ENCODE measurements at places on chromosomes 4 and X. TPM values are rescaled to one million over a fixed set of nuclear protein-coding genes. Genes with fewer than 3 reads are reported as not detected.

ARHGAP24 gene
- total RNA-seq = 3.0 TPM

MAGEA11 gene
- total RNA-seq = not detected

KCNIP4 gene
- total RNA-seq = not detected

ZNF732 gene
- not detected for total RNA-seq

FAM47A gene
- not detected for total RNA-seq

PAQR3 gene
- total RNA-seq = 6.6 TPM

MAGEB1 gene
- not detected for total RNA-seq

TCEAL7 gene
- total RNA-seq = not detected

COL25A1 gene
- not detected for total RNA-seq

USP11 gene
- 50.4 TPM for total RNA-seq

NSG1 gene
- total RNA-seq = 9.9 TPM

TMEM184C gene
- 22.3 TPM for total RNA-seq

RAB40AL gene
- total RNA-seq = 0.11 TPM

TASL gene
- not detected for total RNA-seq

CEP135 gene
- total RNA-seq = 4.5 TPM

SPIN4 gene
- 4.0 TPM for total RNA-seq

ADAMTS3 gene
- total RNA-seq = not detected

All from A549 treated with AZD2906 at 1 μM for 4 hours (cell line).